Spleen (tissue), 13 donors: ENCODE measurements at places on chromosomes 5 and 9. TPM values are rescaled to one million over a fixed set of nuclear protein-coding genes. Genes with fewer than 3 reads are reported as not detected.

The TMEFF1 gene
- total RNA-seq, result not detected

The ZNF618 gene
- total RNA-seq, result 8.8 TPM

The ANKRD33B gene
- 25.4 TPM for total RNA-seq

The NSG2 gene
- total RNA-seq, result not detected

The MCIDAS gene
- total RNA-seq, result not detected

The RLN2 gene
- not detected for total RNA-seq

The SPINK7 gene
- total RNA-seq, result not detected

The SUSD1 gene
- 23.2 TPM for total RNA-seq

The UBAC1 gene
- total RNA-seq, result 32.3 TPM

The NRARP gene
- 8.3 TPM for total RNA-seq

The BTNL8 gene
- 7.9 TPM for total RNA-seq

- peak; percentile 82 for DNase-seq
Measured at GRCh38 chr9:135504262-135505243, 4.1 kb downstream of the MRPS2 start.

DNA sequence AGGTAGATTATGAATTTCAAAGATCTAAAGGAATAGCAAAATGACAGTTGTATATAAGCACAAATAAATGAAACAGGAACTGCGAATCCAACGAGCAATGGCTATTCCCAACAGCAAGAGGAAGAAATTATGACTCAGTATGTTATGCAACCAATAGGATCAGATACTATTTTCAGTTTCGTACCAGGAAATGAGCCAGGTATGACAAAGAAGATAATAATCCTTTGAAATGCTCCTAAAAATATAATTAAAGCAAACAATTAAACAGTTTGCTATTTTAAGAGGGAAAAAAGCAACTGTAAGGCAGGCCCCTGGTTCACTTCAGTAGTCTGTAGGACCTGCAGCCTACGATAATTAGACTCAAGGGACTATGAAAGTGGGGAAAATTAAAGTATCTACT lies 58.9 kb downstream of the AUH start:
- no peak for DNase-seq

- no peak for DNase-seq
Measured at GRCh38 chr9:97593960-97594359, 39.2 kb downstream of the TSTD2 start.

- no peak for DNase-seq
Measured at GRCh38 chr5:107876906-107877305, 206.2 kb upstream of the EFNA5 start.

DNA sequence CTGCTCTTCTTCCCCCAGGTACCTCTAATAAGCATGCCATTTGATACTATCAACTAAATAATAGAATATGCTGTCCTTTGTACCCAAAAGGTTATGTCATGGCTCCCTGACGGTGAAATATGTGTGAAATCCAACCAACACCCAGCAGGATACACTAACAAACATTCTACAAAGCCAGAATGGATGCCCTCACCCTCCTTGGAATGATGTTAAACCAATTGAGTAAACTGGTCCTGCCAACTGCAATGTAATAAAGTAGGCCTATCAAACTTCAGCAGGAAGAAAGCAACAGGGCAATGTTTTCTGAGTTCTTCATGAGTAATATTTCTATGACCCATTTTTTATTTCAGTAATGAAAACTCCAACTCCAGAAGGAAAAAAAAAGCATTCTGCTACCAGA lies 24.9 kb downstream of the RGMB start:
- no peak for DNase-seq

DNA sequence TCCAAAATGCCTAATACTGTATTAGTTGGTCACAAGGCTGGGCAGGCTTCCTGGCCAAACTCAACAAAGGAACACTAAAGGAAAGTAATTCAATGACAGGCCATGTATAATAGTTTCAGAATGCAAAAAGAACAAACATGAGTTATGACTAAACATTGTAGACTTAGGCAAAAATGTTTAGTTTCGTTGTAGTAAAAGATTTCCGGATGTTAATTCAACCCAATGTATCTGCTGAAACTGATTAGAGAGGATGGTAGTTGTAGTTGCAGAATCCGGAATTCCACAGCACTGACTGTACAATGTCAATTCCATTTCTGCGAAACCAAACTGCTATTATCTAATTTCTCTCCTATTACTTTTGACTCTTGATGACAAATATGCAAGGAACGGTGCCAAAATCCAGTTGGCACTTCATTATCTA lies 117.9 kb upstream of the FST start:
- DNase-seq, result no peak

- DNase-seq, result no peak
Measured at GRCh38 chr5:99169309-99169708, 240.5 kb upstream of the CHD1 start.

DNA sequence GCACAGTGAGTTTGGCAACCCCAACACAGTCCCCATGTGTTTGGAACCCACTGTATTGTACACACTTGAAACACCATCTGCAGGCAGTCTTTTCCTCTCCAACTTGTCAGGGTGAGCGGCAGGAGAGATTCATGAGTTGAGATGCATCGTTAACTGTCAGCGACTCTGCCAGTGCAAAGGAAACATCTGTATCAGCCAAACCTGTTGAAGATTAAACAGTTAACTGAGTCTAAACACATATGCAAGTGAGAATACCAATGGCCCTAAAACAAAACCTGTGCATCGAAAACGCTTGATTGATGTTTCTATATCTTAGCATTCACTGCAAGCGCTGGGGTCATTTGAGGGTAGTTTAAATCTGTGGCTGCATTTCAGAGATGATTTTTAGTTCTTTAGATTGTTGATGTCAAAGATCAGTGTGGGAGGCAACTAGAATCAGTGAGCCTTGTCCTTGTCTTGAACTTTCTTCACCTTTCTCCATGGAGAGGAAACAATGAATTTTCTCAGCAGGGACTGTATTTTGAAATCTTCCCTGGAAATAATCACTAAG lies 41.3 kb upstream of the PAM start:
- no peak for DNase-seq

DNA sequence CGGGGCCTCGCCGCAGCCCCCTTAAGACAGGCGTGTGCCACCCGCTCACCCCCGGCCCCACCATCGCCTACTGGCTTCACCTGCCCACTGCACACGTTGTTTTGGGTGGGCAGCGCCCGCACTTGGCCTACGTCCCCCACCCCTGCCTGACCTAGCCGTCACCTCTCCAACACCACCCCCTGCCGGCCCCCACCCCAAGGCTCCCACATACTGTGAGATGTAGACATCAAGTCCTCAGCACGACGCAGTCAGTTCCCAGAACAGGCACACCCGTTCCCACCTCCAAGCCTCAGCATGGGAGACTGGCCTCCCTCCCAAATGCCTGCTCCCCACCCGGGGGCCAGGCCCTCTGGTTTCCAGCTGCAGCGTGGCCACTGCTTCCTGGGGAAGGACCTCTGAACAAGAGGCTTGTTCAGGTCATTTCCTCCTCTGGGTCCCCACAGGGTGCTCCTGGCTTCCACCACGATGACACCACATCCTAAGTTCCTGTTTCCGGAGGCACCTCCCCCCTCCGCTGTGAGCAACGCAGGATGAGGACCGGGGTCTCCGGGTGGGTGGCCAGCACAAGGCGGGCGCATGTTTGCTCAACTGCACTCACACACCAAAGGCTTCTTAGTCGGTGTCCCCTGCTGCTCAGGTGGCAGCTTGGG lies 11.3 kb downstream of the DBN1 start:
- DNase-seq, result peak; percentile 84

DNA sequence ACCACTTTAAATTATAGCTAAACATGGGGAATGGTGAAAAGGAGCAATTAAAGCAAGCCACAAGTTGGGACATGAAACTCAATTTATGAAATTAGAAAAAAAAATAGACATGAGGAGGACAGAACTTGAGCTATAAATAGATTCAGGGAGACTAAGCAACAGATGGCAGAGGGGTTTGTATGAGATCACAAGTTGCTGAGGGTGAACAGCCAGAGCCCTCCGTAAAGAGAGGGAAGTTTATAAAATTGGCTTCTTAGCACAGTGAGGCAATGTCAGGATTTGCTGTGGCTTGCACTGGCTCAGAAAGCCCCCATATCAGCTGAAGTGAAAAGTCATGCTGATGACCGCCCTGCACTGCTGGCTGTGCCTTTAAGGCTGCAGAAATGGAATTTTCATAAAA lies 443.4 kb upstream of the CD180 start:
- DNase-seq, result no peak

DNA sequence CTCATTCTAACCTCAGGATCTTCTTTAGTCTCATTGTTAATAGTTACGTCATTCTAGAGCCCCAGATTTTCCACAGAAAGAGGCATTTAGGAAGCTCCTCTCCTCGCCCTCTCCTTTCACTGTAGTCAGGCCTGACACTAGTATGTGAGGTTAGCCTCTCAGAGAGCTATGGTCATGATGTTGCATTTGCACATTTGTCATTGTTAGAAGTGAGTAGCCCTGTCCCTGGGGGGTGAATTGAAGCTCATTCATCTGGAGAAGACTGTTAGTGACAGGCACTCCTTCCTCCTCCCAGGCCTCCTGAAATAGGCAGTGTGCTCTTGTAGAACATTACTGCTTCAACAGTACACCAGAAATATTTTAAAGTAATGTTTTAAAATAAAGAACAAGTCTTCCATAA lies 26.6 kb upstream of the LRRTM2 start:
- no peak for DNase-seq

- no peak for DNase-seq
Measured at GRCh38 chr5:156534906-156535485, 208.0 kb downstream of the SGCD start.

GRCh38 chr5:156617426-156617825 lies 232.7 kb upstream of the PPP1R2B start:
- DNase-seq, result no peak

GRCh38 chr9:7341571-7341970 lies 458.0 kb downstream of the DMAC1 start:
- DNase-seq, result no peak

DNA sequence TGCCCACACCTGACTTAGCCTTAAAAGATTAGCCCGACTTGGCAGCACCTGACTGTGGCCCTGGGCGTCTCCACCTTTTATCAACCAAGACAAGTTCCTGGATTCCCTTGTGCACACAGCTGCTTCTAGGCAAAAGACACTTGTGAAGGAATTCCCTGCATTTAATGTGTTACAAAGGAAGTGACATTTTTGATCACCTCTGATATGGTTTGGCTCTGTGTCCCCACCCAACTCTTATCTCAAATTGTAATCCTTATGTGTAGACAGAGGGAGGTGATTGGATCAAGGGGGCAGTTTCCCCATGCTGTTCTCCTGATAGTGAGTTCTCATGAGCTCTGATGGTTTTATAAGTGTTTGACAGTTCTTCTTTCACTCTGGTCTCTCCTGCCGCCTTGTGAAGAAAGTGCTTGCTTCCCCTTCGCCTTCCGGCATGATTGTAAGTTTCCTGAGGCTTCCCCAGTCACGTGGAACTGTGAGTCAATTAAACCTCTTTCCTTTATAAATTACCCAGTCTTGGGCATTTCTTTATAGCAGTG lies 2.6 kb upstream of the CPEB4 start:
- DNase-seq, result no peak

GRCh38 chr9:114616684-114617520 lies 5.8 kb downstream of the TMEM268 start:
- DNase-seq, result peak; percentile 96

DNA sequence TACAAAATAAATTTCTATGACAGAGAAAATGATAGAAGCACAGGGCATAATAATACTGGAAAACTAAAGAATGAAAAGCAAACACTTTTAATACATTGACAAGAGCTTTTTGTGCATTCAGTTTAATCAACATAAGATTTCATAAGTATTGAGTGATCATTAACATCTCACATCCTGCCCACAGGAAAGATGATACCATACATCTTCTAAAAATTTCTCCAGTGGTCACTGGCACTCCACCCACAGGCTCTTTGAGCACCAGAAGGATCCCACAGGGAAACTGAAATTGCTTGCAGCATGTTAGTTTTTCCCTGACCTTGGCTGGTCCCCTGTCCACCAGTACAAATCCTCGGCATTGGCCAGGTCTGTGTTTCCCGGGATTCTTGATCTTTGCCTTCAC lies 186.0 kb downstream of the CEMIP2 start:
- DNase-seq, result no peak

DNA sequence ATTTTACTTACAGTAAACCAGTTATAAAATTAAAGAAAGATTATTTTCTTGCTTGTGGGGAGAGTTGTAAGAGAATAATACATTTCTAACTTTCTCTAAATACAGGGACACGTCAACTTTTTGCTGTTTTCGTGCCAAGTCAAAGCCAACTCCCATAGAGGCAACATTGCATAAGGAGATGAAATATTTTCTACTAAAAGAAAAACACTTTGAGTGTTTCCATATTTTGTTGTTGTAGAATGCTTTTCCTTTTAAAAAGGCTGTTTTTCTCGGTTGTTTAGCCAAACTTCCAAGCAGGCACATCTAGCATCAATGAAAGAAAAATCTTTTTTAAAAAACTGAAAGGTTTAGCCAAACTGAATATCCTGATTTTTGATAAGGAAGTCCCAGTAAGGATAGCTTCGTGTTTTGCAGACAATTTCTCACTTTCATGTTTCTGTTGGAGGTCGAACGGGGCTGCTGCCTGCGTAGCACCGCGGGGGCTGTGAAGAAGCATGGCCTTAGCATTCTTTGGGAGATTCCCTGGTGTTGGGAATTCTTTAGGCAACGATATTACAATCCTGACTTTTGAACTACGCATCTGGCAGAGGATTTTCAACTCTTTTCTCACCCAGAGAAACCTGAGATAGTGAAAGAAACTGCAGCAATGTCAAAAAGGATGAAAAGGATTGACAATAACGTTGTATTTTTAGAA lies 108.1 kb upstream of the FBXL7 start:
- no peak for DNase-seq

- no peak for DNase-seq
Measured at GRCh38 chr5:65816729-65817128, 94.7 kb downstream of the NLN start.

DNA sequence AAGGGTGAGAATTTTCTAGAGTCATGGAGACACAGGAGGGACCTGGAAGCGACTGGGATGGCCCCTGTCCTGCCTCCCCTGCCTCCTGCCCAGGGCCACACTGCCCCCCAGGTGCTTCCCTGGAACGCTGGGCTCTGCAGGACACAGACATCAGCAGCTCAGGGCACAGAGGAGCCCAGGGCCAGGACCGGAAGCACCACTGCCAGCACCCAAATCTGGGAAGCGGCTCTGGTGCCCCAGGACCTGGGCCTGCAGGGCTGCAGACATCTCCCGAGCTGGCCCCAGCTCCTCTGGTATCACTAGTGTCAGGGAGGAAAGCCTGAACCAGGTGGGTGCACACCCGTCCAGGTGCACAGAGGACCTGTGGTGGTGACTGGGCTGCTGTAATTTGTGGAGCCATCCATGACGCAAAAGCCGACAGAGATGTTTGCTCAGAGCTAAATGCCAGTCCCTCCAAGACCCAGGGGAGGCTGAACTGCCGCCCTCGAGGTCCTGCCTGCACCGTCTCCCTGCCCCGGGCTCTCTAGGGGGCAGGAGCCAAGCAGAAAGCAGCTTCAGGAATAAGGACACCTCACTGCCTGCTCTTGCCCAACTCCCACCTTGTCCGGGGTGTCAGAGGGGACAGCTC lies 46.0 kb upstream of the SIMC1 start:
- no peak for DNase-seq

- DNase-seq, result no peak
Measured at GRCh38 chr9:93875330-93875729, 79.8 kb downstream of the BARX1 start.
